Stimulated activated CD4-positive, alpha-beta T cell treated with anti-CD3 and anti-CD28 coated beads, TNF-alpha, amount 100 ng/mL, for 4 hours (primary cell): ENCODE measurements at places on chromosomes 4 and X.

GRCh38 chr4:168152837-168153500 lies 60.6 kb downstream of the ANXA10 start:
- no peak for DNase-seq

DNA sequence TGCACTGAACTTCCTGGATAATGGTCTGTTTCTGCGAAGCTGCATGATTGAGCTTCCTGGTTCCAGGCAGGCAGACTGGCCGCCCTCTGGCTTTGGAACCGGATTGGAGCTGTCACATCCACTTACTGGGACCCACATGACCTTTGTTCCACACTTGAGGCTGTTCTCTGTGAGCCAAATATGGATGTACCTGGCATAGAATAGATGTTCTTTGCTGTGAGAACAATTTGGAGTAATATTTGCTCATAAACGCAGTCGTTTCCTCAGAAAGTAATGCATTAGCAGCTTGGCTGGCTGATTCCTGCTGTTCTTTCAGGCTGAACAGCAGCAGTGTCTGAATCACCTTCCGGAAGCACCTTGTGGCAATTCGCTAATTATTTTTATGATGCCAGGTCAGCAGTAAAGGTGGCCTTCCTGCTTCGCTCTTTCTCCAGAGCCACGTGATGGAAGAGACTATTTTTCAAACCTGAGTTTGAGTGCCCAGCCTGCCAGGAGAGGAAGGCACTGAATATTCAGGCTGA lies 78.1 kb upstream of the BOD1L1 start:
- no peak for DNase-seq

DNA sequence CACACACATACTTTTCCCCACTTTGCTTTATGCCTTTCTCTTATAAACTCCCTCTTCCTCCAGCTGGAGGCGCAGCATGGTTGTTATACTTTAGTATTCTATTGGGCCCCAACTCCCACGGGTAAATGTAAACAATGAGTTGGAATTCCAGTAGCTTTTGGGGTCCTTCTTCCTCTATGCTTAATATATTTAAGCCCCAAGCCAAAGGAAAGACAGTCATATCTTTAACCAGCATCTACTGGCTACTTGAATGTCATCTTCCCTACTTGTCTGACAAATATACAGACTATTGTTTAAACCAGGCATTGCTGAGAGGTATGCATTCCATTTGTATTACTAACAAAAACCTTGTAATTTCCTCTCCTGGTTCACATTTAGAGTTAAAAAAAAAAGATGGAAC lies 72.9 kb downstream of the WDR19 start:
- DNase-seq: no peak

DNA sequence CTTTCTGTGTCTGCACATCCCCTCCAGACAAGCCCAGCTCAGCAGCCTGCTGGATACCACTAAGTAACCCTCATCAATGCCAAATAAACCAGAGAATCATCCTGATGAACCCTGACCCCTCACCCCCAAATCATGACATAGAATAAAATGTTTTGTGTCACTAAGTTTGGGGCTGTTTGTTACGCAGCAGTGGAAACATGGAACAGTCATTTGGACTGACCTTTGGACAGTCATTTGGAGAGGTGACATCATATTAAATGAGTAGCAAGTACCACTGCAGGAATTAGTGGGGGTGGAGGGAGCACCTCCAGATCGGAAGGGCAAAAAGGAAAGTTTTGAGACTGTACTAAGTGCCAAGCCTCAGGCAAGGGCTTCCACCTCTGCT lies 55.6 kb upstream of the MSX1 start:
- no peak for DNase-seq

GRCh38 chrX:99857455-99857854 lies 552.6 kb downstream of the PCDH19 start:
- no peak for DNase-seq

DNA sequence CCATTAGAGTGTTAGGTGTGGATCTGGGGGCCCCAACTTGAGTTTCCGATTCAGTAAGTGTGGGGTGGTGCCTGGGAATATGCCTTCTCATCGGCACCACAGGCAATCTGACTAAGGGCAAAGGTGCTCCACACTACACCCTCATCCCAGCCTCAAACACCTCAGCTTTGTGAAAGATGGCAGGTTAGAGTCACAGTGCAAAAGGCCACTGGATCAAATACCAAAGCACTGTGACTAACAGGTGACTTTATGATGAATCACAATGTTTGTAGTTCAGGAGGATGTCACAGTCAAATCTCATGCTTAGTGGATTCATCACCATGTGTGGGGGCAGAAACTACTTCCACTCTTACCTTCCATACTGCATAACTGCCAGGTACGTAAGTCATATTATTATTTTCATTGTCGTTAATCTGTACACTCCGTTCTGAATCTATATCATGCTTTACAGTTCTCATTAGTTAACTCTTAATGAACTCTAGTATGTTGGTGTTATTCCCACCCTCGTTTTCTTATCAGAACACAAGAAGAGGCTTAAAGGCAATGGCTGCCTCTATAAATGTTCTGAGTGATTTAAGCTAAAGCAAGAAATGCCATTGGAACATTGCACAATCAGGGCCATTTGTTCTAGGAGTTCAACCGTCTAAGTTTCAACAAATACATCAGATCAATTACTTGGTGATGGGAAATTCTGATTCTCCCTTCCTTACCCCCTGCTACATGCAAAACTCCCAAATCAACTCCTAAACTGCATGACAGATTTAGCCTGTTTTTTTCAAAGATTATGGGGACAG lies 50.2 kb downstream of the PRKG2 start:
- no peak for DNase-seq

DNA sequence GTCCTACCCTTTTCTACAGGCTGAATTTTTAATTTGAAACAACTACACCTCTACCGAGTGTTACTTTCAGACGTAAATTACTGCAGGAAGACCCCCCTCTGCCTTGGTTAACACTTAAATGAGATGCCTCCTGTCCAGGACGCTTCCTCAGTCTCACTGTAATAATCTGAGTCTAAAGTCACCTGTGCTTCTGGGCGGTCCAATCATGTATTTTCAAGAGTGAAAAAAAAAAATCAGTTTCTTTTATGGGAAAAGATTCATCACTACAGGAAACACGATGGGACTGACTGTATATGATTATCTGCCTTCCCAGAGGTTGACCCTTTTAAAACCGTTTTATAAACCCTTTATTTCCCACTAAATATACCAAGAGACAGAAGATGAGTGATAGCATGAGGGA lies 776 bp downstream of the RBM47 start:
- no peak for DNase-seq

DNA sequence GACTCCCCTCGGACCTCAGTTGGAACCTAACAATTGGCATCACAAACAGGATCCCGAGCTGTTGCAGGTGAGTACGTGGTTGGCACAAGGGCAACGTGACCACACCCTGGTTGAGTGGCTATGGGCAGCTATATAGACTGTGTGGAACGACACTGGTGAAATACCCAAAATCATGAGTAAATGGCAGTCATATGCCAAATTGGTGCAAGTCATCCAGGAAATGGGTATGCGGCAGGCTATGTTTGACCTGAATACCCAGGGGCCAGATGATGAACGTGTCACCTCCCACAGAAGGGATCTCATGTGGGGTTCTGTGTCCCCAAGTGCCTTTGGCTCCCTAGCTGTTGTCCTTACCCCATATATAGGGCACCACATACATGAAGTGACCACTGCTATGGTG lies 53.2 kb upstream of the CCDC149 start:
- DNase-seq: no peak

- DNase-seq: no peak
These were observed at the start of gene KDR for GRCh38 chr4:55125087-55125721. Gene KDR, minus strand, starts transcription at chr4:55125595. Its CDS starts 302 bp downstream, at chr4:55125293.

DNA sequence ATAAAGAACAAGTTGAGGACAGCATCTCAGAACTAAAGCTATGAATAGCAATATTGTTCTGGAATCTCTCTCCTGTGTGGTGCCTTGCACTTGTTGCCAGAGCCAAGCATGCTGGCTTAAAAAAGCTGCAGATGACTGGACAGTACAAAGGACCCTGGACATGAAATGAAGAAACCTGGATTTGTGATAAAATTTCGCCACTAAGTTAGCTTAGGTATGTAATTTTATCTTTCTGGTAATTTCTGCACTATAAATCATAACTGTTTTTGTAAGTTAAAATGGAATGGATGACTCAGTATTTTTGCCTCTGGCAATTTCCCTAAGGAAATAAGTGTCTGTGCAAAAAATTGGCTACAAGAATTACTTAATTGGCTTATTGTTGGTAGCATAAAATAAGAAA lies 317.2 kb downstream of the CAMK2D start:
- DNase-seq: no peak

- no peak for DNase-seq
These were observed 191.9 kb downstream of the FBXW7 start for GRCh38 chr4:152344001-152344400.

DNA sequence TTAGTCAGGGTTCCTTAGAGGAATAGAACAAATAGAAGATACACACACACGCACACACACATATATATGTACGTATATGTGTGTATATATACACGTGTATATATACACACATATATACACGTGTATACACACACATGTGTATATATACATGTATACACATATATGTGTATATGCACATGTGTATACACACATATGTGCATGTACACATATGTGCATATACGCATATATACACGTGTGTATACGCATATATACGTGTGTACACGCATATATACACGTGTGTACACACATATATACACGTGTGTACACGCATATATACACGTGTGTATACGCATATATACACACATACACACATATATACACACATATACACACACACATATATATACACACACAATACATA lies 41.5 kb downstream of the ASMT start:
- DNase-seq: no peak

DNA sequence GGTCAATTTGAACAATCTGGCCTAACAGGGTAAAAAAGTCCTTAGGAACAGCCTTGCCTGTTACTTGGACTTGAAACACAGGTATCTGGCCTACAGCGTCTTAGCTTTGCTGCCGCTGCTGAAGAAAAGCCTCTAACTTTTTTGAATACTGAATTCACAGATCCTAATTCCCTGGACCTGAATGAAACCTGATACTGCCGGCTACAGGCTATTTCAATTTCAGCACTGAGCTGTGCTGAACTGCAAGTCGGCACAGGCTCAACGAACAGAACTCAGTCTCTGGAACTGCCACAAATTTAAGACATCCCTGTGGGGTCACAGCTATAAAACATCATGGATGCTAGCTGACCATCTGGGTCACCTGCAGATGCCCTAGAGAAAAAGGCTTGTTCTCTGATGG lies 7.2 kb downstream of the NR0B1 start:
- DNase-seq: no peak

GRCh38 chr4:150235808-150236271 lies 157.6 kb downstream of the DCLK2 start:
- DNase-seq: no peak

GRCh38 chr4:123250843-123251242 lies 145.8 kb upstream of the SPRY1 start:
- no peak for DNase-seq

DNA sequence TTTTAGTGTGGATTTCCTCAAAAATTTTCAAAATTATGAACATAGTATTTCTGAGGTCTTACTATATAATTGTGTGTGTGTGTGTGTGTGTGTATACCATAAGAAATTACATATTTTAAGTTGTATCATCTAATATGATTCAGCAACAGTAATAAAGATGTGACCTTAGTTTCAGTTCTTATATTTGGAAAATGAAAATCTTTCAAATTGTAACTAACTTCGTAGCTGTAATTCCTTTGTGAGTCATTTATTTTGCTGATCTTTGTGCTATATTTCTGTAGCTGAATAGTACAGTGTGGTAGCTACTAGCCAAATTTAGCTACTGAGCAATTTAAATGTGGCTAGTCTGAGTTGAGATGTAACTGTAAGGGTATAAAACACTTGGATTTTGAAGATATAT lies 116.4 kb downstream of the RAP1GDS1 start:
- no peak for DNase-seq

DNA sequence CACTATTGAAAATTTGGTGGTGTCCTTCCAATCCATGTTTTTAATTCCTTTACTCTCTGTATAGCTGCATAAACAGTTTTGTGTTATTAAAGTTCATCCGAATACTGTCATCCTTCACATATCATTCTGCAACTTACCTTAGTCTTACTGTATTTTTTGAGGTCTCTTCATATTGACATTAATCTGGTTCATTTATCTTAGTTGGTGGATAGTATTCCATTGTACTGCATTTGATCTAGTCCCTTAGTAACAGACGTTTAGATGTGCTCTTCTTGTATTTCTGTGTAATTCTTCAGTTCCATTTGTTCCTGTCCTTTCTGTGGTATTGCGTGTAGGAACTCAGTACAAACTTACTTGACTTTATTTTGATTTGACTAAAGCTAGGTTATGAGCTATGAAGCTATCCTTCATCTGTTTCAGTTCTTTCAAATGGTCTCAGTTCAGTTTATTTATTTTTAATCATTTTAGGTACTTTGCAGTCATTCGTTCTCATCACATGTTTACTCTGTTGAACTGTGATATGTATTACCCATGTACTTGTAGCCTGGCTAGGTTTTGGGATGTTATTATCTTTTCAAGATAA lies 41.3 kb downstream of the RAPGEF2 start:
- DNase-seq: no peak

GRCh38 chr4:26126143-26126718 lies 194.6 kb upstream of the RBPJ start:
- no peak for DNase-seq

DNA sequence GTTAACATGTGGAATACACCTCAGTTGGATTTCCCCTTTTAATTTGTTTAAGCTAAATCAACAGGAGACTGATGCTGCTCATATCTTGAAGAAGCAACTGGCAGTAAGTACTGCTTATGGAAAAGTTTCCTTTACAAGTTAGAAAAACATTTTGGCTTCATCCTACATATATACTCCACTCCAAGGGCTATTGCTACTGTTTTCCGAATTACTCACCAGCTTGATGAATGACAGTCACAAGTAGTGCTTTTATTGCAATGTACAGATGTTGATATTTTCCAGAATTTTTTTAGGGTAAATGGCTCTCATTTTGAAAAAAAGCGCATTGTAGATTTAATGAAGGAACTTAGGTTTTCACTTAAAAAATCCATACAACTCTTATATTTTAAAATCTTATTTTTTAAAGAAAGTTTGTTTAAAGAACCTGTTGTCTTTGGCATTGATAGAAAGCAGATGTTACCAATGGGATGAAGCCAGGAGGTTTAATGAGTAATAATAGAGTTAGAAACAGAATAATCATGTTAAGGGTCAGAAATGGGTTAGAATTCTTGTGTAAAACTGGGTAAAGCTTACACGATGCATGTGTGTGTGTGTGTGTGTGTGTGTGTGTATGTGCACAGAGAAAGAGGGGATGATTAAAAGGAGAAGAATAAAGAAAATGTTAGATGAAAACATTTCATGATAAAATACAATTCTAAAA lies 272.9 kb downstream of the CFAP299 start:
- DNase-seq: no peak

DNA sequence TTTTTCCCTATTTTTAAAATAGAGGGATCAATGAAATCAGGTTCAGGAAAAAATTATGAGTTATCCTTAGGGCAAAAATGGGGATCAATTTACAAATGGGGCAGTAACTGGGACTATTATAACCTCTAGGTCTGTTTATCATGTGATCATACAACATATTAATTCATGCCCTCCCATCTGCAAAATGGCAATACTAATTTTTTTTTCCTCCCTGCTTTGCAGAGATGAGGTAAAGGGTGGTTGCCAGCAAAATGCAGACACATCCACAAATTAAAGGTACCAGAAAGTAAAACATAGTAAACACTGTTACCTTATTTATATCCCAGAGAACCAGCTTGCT lies 467 bp downstream of the HSD17B11 start:
- no peak for DNase-seq

GRCh38 chr4:3293401-3294391 lies 875 bp downstream of the RGS12 start:
- DNase-seq: no peak
